Colonic mucosa (tissue), 4 donors: ENCODE measurements at places on chromosomes 12 and 14.

GRCh38 chr14:106268013-106268727 lies 741.8 kb downstream of the TMEM121 start:
- peak; percentile 45 for DNase-seq

GRCh38 chr12:125135906-125136305 lies 70.7 kb downstream of the AACS start:
- no peak for DNase-seq

DNA sequence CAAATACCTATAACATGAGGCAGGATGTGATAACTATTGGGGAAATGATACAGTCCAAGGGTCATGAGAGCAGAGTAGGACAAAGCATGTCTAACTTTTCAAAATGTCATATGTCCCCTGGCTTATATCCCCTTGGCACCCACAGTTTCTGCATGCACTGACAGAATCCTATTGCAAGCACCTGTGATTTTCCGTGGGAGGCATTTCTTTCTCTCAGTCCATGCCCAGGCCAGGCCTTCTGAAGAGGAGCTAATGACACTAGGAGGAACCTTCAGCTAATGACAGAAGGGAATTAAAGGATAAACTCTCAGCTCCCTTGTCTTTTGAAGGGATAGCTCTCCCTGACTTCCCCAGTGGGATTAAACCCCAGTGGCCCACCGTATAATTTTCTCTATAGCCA lies 249.2 kb downstream of the TTC6 start:
- DNase-seq = no peak

DNA sequence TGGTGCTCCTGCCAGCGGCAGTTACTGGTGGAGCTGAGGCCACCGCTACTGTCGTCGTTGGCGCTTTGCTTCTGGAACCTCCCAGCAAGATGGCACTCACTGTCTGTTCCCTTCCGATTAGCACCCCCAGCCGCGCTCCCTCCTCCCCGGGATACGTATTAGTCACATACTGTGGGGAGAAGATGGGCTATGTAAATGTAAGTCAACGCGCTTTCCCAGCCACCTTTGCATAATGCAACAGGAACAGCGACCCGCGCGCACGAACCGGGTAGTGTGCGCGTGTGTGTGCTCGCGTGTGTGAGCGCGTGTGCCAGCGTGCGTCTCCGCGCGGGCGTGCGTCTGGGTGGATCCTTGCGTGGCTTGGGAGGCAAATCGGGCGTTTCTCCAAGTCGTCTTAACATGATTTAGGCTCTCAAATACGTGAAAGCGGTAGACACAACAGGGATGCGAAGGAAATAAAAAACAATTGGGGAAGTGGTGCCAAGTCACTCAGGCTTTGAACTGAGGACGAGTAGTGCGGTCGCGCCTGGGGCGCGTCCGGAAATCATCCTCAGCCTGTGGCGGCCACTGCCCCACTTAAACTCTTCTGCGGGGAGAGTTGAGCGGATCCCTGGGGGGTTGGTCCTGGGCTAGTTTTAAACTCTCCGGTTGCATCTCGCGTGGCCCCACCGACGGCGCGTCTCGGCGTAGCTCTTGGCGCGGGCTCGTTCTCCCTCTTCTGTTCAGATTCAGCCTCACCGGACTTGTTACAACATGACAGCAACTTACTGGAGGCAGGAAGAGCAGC lies 1.8 kb downstream of the FLRT2 start:
- DNase-seq = peak; percentile 44

DNA sequence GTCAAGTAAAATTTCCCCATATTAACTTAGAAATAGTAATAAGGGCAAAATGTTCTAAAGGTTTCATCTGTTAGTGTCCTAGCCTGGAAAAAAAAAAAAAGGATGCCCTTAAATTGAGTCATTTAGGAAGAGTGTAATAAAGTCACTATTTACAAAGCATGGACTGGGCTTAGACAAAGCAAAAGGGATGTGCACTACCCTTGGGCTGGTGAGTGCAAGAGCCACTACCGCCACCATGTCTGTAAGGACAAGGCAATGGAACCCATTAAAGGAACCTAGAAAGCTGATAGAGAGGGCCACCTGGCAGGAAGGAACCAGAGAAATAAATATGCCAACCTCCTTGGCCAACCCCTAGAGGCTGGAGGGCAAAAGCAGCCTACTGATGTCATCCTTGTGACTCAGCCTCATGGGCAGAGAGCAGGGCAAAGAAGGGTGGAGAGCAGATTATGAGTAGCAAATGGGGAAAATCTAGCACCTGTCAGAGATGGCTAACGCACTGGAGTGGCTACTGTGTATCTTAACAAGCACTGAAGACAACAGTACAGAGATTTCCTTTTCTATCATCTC lies 59.5 kb upstream of the FUT8 start:
- DNase-seq = peak; percentile 50

- DNase-seq = no peak
Measured at GRCh38 chr12:53483979-53484377, 15.3 kb downstream of the MAP3K12 start.

DNA sequence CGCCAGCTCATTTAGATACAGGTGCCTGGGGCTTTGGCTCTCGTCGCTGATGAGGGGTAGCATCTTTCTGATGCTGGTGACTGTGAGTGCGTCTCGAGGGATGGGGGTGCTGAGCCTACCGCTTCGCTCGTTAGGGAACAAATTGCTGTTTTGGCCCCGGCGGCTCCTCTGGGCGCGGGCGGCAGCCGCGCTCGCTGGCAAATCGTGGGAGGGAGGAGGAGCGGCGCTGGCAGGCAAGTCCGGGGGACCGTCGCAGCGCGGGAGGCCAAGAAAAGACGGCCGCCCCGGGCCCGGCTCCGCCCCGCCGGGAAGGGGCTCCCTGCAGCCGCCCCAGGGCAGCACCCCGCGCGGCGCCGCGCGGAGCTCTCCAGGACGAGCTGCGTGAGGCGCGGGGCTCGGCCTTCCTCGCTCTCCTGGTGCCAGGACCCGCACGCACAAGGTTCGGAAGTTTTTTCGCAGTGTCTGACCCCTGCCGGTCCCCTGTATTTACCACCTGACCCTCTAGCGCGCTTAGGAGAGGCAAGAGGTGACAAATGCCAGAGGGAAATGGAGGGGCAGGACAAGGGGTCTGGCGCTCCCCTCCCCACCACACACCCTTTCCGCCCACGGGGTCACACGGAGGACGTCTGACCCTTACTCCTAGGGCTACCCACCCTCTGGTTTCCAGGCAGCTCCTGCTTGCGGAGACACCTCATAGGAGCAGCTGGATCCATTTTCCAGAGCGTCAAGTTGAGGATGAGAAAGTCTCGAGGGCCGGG lies 899 bp upstream of the KCNH3 start:
- DNase-seq = no peak

- DNase-seq = no peak
Measured at GRCh38 chr14:88852632-88853031, 28.2 kb downstream of the TTC8 start.

DNA sequence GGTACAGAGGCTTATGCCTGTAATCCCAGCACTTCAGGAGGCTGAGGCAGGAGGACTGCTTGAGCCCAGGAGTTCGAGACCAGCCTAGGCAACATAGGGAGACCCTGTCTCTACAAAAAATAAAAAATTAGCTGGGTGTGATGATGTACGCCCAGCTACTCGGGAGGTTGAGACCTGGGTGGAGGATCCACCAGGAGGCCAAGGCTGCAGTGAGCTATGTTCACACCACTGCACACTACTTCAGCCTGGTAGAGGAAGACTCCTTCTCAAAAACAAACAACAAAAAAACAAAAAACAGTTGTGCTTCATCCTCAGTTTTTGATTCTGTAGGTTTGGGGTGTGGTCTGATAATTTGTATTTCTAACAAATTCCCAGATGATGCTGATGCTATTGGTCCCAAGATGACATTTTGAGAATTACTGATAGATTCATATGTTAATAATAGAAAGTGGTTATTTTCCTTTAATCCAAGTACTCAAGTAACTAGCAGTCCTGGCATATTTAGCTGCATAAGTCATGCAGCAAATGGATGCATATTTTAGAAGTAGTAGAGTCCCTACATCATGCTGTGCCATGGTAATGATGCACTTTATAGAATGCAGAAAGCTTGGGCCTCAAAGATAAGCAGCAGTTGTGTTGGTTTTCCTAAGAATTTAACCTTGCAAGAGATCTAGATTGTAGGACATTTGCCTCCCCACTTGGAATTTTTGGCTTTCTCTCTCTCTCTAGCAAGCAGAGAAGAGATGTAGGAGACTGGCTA lies 76.1 kb upstream of the PAWR start:
- no peak for DNase-seq

DNA sequence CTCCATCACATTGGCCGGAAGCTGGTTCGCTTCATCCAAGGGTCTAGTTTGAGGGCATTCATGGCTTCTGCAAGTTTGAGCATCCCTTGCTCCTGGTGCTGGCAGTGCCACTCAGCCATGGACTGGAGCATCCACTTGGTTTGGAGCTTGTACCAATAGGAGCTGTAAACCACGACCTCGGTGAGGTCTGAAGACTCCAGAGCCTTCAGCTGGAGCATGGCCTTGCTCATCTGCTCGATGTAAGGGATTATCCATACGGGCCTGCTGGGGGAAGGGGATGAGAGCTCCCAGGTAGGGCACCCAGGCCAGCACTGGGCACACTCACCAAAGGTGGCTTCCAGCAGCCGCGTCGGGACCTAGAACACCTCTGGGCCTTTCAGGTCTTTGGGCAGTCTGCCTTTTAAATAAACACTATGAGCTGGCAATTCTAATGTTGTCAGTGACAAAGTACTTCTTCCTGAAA lies 13.5 kb downstream of the FOS start:
- no peak for DNase-seq

- no peak for DNase-seq
Measured at GRCh38 chr12:124780336-124780735, 83.3 kb downstream of the SCARB1 start.

DNA sequence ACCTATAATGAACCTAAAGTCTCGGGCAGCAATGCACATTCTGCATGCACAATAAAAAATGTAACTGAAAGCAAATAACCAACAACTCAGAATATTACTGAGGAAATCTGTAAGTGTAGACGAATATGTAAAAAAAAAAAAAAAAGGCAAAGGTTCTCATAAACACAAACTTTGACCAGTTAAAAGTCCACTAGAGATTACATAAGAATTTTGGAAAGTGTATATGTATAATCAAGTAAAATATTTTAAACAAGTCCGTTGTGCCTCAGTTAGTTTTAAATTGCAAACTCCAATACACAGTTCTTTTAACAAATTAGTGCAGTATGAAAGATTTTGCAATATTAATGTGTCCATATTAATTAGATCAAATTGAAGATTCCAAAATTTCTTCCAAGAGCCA lies 35.3 kb upstream of the PAPOLA start:
- DNase-seq = no peak

- DNase-seq = peak; percentile 76
Measured at GRCh38 chr14:105203057-105203531, 22.0 kb upstream of the NUDT14 start.

DNA sequence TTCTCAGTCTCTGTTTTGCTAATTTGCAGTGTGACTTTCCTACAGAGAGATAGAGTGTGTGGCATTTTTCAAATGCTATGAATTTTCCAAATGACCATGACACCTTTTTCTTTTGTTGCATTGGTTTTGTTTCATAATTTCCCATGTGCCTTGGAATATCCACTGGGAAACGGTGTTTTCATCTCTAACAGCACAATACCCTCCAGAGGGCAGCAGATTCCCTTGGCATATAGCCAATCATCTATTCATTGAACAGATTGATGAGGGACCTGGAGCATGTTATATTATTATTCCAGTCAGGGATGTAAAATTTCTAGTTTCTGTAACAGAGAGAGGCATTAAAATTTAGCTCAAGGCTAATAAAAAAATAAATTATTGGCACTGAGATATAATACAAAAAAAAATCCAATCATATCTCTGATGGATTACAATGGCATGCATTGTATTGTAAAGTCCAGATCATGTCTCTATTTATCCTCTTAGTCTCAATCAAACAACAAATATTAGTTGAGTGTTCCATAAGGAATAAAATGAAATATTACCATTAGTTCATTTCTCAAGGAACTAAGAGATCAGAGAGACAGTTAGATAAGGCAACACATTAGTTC lies 29.6 kb upstream of the NTN4 start:
- peak; percentile 66 for DNase-seq

GRCh38 chr14:103537175-103537990 lies 8.4 kb downstream of the TRMT61A start:
- no peak for DNase-seq

DNA sequence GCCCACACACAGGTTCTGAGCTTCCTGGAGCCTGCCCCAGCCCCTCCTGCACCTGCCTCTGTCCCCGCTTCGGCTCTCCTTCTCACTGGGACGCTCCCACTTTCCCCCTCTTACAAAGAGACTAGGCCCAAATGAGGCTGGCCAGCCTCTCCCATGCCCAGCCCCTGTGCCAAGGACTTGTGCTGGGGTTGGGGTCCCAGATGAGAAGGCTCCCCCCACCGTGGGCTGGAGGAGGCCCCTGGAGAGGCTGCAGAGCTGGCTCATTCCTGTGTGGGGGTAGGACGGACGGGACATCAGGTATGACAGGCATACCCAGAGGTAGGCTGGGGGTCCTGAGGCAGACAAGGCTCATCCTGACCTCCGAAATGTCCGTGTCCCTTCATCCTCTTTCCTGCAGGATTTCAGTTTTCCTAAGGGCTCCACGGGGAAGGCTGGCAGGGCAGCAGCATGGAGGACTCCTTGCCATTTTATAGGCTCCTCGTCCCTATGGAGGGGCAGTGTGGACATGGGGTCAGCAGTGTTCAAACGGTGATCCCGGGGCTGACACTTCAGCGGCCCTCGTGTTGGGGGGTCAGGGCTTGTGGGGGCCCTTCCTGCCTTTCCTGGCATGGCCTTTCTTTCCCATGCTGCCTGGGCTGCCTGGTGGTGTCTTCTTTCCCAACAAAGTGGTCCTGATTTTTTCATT lies 49.1 kb upstream of the MEG3 start:
- DNase-seq = no peak

DNA sequence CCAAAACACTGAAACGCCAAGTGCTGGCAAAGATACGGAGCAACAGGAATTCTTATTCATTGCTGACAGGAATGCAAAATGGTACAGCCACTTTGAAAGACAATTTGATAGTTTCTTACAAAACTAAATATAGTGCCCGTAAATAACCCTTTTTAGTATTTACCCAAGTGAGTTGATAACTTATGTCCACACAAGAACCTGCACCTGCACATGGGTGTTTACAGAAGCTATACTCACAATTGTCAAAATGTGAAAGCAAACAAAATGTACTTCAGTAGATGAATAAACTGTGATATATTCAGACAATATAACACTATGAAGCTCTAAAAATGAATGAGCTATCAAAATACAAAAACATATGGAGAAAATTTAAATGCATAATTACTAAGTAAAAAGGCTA lies 86.6 kb downstream of the ATXN7L3B start:
- DNase-seq = no peak

- no peak for DNase-seq
Measured at GRCh38 chr14:21205678-21206581, 50.1 kb upstream of the OR5AU1 start.

GRCh38 chr12:102061096-102061559 lies 663 bp downstream of the WASHC3 start:
- DNase-seq = no peak

DNA sequence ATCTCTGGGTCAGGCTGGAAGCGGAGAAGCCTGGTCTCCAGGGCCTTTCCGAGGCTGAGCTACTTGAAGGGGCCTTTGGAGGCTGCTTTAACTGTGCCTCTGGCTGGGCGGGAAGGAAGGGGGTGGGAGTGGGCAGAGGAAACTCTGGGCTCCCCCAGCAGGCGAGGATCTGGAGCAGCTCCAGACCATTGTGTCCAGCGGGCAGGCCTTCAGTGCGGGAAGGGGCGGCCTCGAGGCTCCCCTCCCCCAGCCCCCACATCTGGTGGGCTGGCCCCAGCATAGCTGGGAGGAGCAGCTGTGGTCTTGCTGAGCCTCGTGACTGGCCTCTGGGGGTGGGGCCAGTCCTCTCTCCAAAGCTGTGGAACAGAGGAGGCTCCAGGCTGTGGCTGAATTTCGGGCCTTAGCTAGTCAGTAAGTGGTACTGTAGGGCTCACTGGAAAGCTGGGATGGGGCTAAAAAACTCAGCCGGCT lies 3.4 kb downstream of the TAMALIN start:
- peak; percentile 56 for DNase-seq
